ENCODE measurements at places on chromosomes 2 and 18. TPM values are rescaled to one million over a fixed set of nuclear protein-coding genes. Genes with fewer than 3 reads are reported as not detected.

The POTEE gene
- total RNA-seq, result not detected

The IGFBP5 gene
- 0.19 TPM for total RNA-seq

The GKN1 gene
- total RNA-seq, result 0.72 TPM

The RAX gene
- not detected for total RNA-seq

The TTN gene
- 0.01 TPM for total RNA-seq

The IL1R2 gene
- total RNA-seq, result 0.71 TPM

All from A549 treated with DMSO at 1 μM for 4 hours (cell line).